ENCODE measurements at places on chromosomes 13 and 19.

DNA sequence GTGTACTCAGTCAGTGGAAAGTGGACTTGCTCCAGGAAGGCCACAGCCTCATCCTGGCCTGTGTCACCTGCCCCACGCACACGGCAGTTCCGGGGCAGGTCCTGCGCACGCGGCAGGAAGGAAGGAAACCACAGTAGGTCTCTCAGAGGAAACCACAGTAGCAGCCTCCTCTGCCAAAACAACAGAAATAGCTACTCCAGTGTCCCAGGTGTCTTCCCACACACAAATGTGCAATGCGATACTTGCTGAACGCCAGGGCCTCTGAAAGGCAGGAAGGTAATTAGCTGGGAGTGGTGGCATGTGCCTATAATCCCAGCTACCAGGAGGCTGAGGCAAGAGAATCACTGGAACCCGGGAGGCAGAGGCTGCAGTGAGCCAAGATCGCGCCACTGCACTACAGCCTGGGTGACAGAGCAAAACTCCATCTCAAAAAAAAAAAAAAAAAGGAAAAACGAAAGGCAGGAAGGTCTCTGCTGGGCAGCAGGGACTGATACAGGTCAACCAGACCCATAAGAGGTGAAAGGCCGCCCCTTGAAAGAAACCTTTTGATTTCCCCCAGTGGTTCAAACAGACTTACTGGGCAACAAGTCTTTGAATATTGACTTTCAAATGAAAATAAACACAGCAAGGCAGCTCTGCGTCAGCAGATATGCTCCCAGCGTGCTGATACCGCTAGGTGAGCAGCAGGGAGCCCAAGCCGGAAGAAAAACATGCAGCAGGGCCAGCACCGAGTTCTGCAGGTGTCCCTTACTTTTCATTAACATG, 49.5 kb downstream of the CRYL1 start:
- DNase-seq = no peak

- DNase-seq = peak; percentile 83
These were observed 2.0 kb upstream of the KCNN4 start for GRCh38 chr19:43782689-43783231.

- no peak for DNase-seq
These were observed 96.6 kb downstream of the RXFP2 start for GRCh38 chr13:31835932-31836331.

DNA sequence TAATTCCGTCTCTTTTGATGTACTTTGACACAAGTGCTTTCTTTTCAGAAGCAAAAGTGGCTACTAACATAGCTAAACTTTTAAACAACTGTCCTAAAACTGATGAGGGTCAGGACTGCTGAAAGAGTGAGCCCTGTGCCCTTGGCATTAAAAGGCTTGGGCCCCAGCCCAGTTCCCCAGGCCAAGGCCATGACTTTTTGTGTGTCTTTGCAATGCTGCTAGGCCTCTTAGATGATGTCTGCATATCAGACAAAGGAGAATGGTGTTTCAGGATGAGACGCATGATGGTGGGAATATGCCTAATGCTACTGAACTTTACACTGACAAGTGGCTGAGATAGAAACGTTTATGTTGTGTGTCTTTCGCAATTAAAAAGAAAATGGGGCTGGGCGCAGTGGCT, 38.0 kb downstream of the SLC7A9 start:
- DNase-seq = no peak

DNA sequence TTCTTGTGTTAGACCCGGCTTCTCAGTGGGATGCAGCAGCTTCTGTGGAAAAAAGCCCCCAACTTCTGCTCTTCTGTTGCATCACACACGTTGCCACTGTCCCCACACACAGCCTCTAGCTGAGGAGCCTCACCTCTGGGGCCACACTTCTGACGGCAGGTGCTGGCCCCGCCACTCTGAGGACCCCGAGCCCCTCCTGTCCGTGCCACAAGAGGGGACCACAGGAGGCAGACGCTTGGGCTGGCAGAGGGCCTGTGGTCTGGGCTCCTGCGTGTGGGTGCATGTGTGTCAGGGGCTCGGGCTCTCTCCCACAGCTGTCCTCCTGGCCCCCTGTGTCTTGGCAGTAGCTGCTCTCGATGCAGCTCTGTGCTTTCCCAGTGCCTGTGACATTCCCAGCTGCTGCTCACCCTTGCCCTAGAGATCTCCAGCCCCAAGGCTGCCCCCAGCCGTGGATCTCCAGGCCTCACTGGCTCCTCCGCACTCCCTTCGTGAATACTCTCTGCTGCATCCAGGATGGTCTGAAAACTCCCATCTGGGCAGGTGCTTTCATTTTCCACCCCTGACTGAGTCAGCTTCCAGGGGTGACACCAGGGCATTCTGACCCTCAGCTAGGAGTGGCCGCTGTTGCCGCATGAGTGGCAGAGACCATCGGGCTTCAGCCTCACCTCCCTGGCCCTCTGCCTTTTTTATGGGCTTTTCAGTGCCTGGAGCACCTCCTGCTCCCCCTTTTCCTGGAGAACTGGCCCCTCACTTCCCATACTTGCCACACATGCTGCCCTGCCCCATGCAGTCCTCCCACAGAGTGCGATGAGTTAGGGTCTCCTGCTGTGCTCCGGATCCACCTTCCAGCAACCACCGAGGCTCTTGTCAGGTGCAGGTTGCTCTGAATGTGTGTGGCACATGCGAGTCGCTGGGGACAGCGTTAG, 13.7 kb downstream of the MAU2 start:
- DNase-seq = no peak

GRCh38 chr19:38095411-38096308, 128.4 kb downstream of the DPF1 start:
- peak; percentile 79 for DNase-seq

All from hematopoietic multipotent progenitor cell treated with erythropoietin and hydrocortisone succinate and interleukin-3 and kit ligand, for 8 days (in vitro differentiated cells).